Body of pancreas (tissue), 4 donors: ENCODE measurements at places on chromosomes 13 and 19. TPM values are rescaled to one million over a fixed set of nuclear protein-coding genes. Genes with fewer than 3 reads are reported as not detected.

Gene MAMSTR
- 0.26 TPM for total RNA-seq

Gene NTF4
- total RNA-seq = not detected

Gene ADGRL1
- 16.5 TPM for total RNA-seq

Gene OR10H1
- not detected for total RNA-seq

Gene SHANK1
- total RNA-seq = 0.26 TPM

Gene GPC6
- total RNA-seq = 4.0 TPM

Gene CALR3
- not detected for total RNA-seq

Gene TMC4
- 57.3 TPM for total RNA-seq

- DNase-seq = peak; percentile 6
Observed at GRCh38 chr19:40143612-40144011, 47.6 kb upstream of the MAP3K10 start.

DNA sequence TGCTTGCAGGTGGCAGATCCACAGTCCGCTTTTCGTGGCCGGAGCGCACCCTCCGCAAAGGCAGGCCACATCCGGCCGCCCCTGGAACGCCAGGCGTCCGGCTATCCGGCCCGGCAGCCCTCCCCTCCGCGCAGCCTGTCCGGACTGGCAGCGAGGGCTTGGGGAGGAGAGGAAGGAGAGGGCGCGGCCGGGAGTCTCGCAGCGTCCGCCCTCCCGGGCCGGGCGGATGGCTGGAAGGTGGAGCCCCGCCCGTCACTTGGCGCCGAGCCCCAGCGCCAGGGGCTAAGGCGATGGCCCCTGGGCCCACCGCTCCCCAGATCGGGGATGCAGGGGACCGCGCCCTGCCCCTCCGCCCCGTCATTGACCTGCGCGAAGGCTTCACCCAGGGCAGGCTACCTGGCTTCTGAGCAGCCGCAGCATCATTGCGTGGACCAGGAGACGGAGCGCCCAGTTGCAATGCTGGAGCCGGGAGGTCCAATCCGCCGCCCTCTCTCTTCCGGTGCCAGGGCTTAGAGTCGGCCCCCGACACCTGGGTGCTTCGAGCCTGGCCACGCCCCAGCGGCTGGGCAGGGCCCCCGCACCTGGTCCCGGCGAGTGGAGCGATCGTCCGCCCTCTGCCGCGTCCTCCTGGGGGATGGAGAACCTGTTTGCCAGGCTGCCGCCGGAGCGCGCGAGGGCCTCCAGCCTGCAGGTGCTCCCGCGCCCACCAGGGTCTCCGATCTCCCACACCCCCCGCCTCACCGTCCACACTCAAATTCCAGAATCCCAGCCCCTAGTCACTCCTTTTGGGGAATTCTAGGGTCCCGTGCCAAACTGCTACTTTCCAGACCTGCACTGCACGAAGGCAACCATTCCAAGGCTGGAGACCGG lies at the start of gene FUT1:
FUT1 (minus strand) TSS at position 146 of the 870 bp plus-strand sequence. CDS start 1,360 bp downstream, outside the sequence.
- peak; percentile 94 for DNase-seq

DNA sequence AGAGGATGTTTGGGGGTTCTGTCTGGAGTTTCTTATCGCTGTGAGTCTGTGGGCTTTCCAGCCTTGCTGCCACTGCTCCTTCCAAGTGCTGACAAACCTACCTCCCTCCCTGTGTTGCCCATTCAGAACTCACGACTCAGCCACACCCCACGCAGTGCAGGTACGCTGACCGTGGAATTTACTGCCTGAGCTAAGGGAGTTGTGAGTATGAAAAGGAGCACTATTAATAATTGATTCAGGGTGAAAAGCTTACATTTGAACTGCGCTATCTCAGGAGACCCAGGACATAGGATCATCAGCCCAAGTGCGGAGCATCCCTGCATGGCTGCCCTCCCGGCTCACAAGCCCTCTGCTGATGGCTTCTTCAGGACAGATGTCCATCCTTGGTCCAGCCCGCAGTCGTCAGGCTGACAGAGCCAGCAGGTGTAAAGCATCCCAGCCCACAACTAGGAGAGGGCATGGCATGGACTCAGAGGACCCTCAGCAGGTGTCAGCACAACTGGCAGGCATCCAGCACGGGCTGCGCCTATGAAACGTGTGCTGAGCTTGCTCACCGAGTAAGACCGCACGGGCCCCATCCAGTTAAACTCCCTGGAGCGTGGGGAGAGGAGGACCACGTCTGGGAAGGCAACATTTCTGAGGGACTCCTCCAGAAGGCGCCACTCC lies 244.0 kb downstream of the COL4A1 start:
- DNase-seq = no peak

DNA sequence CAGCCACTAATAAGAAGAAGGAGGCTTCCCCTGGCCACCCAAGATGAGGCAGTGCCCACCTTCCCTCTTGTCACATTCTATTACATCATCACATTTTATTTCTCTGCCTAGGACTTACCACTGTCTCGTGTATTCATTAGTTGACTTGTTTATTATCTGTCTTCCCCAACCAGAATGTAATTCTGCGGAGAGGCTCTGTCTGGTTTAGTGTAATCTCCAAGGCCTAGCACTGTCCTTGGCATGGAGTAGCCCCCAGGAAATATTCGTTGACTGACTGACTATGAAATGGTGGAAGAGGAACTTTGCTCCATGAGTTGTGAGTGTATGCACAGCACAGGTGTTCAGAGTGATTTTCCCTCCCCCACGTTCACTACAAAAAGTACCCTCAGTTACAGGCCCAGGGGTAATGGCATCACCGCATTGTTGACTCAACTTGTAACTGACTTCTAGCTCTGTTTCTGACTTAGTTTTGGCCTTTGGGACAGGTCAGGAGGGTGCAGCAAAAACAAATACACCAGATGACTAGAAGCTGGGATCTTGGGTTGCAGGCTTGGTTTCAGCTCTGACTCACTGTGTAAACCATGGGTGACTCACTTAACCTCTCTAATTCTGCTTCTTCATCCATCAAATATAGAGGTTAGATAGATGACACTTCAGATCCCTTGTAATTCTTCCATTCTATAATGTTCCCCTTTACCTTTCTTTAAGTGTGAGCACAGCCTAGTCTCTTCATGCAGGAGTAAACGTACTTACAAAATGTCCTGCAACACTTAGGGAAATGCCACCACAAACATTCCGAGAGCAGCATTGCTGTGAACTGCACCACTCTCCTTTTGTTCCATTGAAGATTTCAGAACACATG lies 229.7 kb downstream of the KCNRG start:
- DNase-seq = peak; percentile 65

GRCh38 chr19:8446061-8446709 lies 1.4 kb downstream of the HNRNPM start:
- no peak for DNase-seq

DNA sequence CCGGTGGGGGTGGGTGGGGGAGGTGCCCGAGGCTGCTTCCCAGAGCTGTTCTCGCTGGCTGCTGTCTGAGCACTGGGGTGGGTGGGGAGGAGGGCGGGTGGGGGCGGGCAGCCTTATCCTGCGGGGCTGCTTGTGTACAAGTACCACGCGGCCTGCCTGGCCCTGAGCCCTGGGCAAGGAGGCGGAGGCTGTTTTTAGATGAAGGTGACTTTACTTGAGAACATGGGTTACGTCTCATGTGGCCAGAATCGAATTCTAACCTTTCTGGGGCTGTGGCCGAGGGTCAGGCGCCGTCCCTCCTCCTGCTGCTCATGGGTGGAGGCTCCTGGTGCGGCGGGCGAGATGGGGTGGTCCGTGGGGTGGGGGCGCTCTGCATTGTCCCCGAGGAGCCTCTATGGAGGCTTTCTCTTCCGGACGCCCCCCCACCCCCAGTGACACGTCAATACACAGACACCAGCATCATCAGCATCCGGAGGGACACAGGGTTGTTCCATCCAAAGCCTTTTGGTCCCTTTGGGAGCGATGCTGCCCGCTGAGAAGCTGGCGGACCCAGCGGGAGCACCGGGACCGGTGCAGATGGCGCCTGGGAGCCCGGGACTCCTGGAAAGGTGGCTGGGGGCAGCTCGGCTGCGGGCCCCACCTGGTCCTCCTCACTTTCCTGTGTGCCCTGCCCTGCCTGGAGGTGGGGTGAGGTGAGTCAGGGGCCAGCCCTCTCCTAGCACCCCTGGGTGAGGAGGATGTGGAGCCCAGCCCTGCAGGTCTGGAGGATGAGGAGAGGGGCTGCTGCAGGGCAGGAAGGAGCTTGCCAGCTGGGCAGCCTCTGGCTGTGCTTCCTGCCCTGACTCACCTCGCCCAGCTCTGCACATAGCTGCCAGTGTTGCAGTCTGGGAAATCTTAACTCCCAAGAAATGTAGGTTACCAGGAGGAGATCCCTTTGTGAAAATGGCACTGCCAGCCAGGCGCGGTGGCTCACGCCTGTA lies 3.4 kb downstream of the BSG start:
- DNase-seq = peak; percentile 60

GRCh38 chr19:40689339-40690049 lies 957 bp downstream of the NUMBL start:
- DNase-seq = peak; percentile 24

DNA sequence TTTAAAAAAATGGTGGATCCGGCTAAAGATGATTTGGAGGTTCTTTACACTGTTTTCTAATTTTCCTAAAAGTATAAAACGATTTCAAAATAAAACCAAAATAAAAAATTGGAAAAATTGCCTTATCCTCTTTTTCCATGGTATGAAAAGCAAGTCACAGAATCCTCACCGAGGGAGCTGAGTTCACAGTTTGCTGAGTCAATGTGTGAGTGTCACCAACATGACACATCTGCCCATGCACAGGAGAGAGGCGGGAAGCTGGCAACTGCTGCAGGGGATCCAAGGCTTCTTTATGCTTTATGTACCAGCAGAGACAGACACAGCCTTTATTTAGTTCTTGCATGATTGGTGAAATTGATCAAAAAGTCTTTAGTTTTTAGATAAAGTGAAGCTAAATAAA lies 157.8 kb downstream of the TNFSF13B start:
- no peak for DNase-seq

- DNase-seq = no peak
Observed at GRCh38 chr19:30225676-30226463, 146.3 kb upstream of the ZNF536 start.

GRCh38 chr19:6963937-6964336 lies 57.3 kb downstream of the MBD3L2B start:
- DNase-seq = peak; percentile 17

DNA sequence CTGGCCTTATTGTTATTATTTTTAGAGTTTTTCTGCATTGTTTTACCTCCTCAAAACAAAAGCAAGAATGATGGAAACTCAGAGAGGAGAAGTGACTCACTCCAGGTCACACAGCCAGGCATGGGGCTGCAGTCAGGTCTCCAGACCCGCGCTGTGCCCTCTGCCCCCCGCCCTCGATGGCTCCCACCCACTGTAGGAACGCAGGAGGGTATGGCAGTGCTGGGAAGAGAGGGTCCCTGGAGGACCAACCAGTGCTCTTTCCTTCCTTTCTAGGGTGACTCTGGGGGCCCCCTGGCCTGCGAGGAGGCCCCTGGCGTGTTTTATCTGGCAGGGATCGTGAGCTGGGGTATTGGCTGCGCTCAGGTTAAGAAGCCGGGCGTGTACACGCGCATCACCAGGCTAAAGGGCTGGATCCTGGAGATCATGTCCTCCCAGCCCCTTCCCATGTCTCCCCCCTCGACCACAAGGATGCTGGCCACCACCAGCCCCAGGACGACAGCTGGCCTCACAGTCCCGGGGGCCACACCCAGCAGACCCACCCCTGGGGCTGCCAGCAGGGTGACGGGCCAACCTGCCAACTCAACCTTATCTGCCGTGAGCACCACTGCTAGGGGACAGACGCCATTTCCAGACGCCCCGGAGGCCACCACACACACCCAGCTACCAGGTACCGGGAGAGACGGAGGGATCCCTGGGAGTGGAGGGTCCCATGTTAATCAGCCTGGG lies 5.6 kb downstream of the TIMM13 start:
- no peak for DNase-seq

DNA sequence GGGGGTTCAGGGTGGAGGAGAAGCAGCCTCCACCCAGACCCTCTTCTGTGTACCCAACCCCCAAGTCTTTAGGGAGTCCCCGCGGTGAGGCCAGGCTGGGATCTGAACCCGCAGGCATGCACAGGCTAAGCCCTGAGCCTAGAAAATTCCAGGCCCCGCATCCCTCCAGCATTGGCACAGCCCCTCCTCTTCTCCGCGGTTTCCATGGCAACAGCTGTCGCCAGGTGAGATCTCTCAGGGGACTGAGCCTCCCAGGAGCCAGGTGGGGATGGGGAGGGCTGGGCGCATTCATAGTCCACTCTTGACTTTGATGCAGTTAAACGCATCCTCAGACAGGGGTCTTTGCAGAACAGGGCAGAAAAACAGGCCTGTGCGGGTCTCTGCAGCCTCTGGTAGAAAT lies 48.3 kb upstream of the USP29 start:
- DNase-seq = no peak

DNA sequence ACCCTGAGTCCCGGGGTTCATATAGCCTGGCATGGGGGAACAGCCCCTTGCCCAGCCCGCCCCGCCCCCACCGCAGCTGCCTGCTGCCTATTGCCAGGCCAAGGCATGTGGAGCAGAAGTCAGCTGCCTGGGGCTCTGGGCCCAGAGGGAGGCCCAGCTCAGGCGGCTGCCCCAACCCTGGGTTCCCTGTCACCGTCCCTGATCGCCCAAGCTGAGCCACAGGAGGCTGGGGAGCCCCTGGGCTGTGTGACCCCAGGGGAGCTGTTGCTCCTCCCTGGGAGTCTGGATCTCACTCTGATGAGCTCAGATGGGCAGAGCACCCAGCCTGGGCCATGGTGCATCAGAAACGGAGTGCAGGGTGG lies 1.4 kb downstream of the PLIN4 start:
- DNase-seq = no peak

DNA sequence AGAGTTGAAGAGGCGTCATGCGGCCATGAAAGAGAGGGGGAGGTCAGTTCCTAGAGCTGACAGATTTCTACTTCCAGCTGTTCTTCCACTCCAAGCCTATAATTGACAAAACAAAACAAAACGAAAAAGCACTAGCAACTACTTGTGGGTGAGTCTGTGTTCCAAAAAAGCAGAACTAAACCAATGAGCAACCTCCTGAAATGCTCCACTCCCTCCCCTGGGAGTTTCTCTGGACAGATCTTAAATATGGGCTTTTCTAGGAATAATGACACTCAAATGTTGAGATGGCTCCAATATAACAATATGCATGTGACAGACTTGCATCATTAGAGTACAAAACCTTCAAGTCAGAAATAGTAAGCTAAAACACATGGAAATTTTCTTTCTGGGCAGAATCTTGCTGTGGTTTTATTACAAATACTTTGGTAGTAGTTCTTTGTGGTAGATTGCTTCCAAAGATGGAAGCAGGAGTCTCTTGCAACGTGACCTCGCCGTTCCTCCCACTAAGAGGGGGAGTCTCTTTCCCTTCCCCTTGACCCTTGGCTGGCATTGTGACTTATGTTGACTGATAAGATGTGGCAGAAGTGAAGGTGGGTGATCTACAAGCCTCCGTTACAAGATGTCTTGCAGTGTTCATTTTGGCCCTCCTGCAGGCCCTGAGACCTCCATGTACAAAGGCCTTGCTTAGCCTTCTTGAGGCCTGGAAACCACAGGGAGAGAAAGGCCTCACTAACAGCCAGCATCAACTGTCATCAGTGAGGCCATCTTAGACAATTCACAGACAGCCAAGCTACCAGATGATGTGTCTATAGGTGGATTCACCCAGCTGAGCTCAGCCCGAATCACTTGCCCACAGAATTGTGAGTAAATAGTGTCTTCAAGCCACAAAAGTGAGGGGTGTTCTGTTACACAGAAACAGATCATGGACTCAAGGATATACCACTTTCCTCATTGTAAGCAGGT lies 173.1 kb upstream of the RFC3 start:
- peak; percentile 26 for DNase-seq

GRCh38 chr13:65914716-65915115 lies 1315.4 kb downstream of the PCDH9 start:
- DNase-seq = no peak
